ENCODE measurements at places on chromosomes 13 and 19. TPM values are rescaled to one million over a fixed set of nuclear protein-coding genes. Genes with fewer than 3 reads are reported as not detected.

DNA sequence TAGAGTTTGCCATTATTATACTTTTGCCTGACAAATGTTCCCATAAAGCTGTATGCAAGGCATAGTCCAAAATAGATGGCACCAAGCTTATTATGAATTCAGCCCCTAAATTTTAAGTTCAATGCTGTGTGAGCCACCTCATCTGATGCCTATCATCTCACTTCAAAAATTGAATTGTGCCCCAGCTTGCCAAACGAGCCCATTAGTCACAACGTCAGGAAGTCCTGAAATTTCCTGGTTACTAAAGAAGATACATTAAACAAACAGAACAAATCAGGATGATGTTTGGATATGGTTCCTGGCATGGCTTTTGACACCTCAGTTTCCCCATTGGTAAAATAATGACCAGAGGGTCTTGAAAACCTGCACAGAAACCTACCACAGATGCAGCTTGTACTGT lies 147.5 kb upstream of the SOX21 start:
- DNase-seq, result no peak

DNA sequence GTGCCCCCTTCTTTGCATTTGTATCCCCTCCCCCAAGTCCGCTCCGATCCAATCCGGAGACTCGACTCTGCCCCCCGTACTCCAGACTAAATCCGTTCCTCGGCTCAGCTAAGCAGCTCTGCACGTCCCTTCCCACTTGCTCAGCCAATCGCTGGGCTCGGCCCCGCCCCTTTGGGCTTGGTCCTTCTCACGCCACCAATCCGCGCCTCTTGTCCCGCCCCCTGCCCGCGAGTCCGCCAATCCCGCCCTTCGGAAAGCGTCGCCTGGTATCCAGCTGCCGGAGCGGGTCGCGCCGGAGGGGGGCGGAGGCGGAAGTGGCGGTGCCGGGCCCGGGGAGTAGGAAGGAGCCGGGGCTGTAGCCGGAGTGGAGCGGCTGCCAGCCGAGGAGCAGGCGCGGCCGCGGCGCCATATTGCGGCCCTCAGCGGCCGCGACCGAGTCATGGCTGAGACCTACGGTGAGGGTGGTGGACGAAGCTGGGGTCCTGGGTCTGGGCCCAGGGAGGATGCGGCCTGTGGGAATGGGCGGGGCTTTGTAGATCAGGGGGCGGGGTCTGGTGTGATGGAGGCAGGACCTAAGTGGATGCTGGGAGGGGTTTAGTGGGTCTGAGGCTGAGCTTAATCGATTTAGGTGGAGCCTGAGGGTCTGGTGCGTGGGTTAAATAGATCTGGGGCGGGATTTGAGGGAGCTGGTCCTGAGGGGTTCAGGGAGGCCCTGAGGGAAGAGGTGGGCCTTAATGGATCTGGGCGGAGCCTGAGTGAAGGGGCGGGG lies at the start of gene RAB4B:
TSS of gene RAB4B (plus strand) at position 311 of the 769 bp plus-strand sequence. CDS start at position 440, 129 bp downstream.
- DNase-seq, result peak; percentile 99

DNA sequence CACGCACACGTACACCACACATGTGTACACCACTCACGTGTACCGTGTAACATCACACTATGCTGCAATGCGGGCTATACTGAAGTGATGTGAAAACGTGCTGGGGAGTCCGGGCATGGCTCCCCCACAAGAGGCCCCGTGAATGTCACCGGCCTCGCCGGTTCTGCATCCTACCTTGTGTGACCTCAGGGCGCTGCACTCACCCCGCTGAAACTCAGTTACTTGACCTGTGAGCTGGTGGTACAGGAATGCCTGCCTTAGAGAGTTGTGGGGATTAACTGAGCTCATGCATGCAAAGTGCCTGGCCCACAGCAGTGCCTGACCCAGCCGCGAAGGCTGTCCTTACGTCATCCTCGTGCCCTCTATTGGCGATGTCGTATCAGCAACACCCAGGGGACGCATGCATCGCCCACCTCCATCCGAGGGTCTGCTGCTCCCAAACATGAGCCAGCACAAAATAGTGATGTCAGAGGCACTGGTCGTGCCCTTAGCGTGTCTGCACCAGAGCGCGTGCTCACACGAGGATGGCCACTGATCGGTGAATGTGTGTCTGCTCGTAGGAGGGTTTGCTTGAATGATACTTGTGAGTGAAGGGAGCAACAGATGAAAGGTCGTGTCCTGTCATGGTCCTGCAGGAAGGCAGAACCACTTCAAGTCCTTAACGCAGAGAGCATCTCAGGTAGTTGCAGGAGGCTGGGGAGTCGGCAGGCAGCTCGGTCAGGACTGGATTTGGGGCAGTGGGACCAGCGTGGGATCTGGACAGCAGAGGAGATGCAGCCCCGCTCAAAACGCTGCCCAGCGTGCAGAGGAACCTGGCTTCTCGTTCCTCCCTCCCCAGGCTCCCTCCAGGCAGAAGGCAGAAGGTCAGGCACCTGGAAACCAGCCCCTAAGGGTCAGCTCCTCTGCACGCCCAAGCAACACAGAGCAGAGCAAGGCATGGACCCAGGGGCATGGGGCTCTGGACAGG lies 126.2 kb upstream of the SPACA7 start:
- no peak for DNase-seq

DNA sequence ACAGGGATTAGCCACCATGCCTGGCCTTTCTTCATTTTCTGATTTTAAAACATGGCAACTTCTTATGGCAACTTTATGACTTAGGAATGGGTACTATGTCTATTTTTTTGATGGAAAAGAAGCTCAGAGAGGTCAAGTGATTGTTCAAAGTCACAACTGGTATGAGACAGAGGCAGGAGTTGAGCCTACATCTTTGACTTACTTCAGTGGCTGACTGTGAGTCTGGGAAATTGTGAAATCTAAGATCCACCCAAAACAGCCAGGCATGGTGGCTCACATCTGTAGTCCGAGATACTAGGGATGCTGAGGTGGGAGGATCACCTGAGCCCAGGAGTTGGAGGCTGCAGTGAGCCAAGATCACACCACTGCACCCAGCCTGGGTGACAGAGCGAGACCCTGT lies 2.4 kb upstream of the ACTL9 start:
- DNase-seq, result no peak

GRCh38 chr13:109297628-109298027 lies 488.8 kb downstream of the IRS2 start:
- no peak for DNase-seq

DNA sequence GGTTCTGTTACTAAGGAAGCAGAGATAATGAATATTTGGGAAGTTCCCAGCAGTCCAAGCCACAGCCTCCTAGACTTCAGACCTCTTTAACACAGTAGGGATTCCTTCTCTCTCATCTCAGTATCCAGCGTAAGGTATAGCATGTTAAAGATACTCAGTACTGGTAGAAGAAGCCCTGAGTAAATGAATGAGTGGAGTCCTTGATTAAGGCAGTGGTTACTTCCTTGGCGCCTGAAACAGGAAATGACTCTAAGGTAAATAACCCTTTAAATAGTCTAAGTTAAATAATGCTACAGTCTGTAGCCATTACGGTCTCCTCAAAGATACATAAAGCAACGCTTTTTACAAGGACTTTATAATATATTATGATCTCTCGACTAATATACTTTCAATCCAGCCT lies 650.8 kb upstream of the MIR17HG start:
- peak; percentile 8 for DNase-seq

DNA sequence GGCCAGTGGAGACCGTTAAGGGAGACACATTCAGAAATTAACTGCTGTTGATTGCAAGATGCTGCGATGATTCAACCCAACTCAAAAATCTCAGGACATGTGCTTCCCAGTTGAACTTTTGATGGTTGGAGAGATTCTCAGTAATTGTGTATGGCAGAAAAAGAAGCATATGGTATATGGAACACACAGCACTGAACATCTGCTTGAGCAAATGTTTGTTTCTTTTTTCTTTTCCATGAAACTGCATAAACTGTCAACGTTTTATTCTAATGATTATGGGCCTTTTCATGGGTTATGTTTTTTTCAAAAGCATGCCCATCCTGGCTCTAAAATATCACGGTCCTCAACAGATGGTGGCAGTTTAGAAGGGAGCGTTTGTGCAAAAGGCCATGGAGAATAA lies 40.1 kb upstream of the USP29 start:
- no peak for DNase-seq

DNA sequence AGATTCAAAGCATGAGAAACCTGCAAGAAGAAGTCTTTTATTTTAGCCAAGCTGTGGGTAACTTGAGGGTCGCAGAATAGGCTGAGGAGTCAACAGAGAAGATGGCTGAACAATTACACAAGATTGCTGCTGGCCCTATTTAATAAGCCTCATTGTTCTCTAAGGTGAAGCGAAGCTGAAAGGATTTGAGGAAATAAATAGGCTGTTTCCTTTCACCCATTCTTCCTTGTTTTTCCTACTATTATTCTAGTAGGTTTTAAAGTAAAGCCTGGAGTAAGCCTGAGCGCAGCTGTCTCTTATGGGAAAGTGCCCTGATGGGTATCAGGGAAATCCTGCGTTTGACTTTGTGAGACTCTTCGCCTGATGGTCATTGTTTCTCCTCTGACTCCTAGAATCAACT lies 25.0 kb upstream of the PCCA start:
- DNase-seq, result no peak

DNA sequence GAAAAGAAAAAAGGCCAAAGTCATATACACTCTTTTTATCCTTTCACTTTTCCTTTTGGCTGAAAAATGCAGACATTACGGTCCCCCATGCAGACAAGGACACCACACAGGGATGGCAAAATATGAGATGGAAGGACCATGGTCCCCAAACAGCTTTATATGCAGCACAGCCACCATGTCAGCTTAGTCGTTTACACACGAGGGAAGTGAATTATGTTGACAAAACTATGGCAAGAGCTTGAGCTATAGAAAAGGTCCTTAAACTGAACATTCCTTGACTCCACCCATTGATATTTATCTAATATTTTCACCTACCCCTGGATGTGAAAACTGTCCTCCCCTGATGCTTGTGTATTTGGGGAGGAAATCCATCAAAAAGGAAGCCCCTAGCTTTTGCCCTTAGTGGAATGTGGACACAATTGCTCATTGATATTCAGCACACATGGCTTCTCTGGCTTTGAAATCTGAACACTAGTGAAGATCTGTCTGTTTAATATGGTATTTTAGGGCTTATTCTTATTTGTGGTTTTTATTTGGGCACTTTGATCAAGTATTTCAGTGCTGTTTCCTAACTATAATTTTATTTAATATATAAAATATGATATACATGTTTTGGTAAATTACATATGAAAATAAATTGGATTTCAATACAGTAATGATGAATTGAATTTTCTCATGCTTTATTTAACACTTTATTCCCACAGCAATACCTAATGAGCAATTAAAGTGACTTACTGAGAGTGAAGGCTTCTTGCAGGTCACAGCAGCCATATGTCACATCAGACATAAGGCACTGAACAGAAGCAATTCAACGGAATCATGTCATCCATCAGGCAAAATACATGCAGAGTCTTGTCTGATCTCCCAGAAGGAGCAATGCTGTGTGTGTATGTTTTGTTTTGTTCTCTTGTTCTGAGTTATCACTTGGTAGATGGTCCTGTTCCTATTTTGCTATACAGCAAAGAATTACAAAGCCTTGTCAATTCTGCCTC lies 6.8 kb upstream of the GTF2F2 start:
- no peak for DNase-seq

TBC1D17 gene
- total RNA-seq, result 6.8 TPM

DNA sequence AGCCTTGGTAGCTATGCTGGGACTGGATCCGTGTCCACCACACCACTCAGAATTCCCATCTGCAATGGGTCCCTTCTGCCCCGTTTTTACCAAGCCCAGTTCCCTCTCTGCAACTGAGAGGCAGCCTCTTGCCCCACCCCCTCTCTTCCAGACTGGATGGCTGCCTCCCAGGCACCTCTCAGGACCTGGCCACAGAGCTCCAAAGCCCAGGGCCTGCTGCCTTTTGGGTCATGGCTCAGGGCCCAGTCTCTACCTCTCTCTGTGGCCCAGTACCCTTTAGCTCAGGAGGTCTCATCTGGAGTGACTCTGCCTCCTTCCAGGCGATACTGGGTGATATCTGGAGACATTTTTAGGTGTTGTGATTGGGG lies 10.3 kb upstream of the ZBTB7A start:
- DNase-seq, result no peak

ZNF729 gene
- total RNA-seq, result 0.08 TPM

DNA sequence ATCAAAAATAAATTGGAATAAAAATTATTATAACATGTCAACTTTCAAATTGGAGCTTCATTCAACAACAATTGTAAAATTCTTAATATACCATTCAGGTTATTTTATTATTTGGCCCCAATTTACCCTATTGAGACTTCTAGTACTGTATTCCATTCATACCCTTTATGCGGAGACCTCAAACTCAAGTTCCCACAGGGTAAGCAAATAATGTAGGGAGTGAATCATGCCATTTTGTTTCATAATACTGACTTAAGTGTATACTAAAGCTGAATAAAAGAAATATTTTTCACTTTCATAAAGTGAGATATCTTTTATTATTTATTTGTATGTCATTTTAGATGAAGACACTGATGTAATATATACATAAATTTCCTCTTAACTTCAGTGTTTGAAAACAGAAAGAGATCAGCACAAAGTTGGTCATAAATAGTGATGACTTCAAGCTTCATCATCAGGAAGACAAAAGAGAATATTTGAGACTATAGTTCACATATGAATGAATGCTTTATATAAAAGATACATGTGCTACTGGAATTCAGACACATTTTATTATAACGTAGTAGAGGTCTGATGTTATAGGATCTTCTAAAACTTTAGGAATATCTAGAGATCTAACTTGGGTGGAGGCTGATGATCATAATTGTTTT lies 894.4 kb upstream of the PCDH9 start:
- no peak for DNase-seq

GRCh38 chr13:42977219-42977659 lies 14.8 kb downstream of the EPSTI1 start:
- no peak for DNase-seq

- no peak for DNase-seq
Measured at GRCh38 chr13:35225159-35225558, 251.3 kb downstream of the MAB21L1 start.

B9D2 gene
- total RNA-seq, result 7.5 TPM

GRCh38 chr13:64041296-64041695 lies 2625.6 kb upstream of the PCDH20 start:
- no peak for DNase-seq

- no peak for DNase-seq
Measured at GRCh38 chr13:46543287-46543686, 9.7 kb upstream of the LRCH1 start.

GRCh38 chr19:41263042-41263849 lies 926 bp upstream of the HNRNPUL1 start:
- peak; percentile 35 for DNase-seq

GRCh38 chr13:72151241-72151640 lies 284.2 kb upstream of the DACH1 start:
- no peak for DNase-seq

LRCH1 gene
- 2.1 TPM for total RNA-seq

Data from H4 (cell line).